Thoracic aorta endothelial cell (primary cell): ENCODE measurements at places on chromosomes 11 and 22. TPM values are rescaled to one million over a fixed set of nuclear protein-coding genes. Genes with fewer than 3 reads are reported as not detected.

The MS4A15 gene
- not detected in 2 replicates for total RNA-seq

The THY1 gene
- 0.65 and 0.80 TPM in 2 replicates for total RNA-seq

The MYEOV gene
- total RNA-seq = 1.9 TPM in 2 replicates

The NUP160 gene
- 47.2 and 52.3 TPM in 2 replicates for total RNA-seq

The FAM111B gene
- total RNA-seq = 29.9 and 40.4 TPM in 2 replicates

The ZBED5 gene
- 33.4 and 38.3 TPM in 2 replicates for total RNA-seq

The RFPL2 gene
- total RNA-seq = not detected in 2 replicates

The LDLRAD3 gene
- 17.7 and 24.8 TPM in 2 replicates for total RNA-seq

The IFITM10 gene
- 0.07 TPM in 1 of 2 replicates, not detected in the other for total RNA-seq

The FOSL1 gene
- 41.6 and 48.9 TPM in 2 replicates for total RNA-seq

The ELFN2 gene
- under 0.01 TPM in 2 replicates for total RNA-seq

The TMEM132A gene
- total RNA-seq = 45.2 and 49.5 TPM in 2 replicates

The IGF2 gene
- 1.2 and 4.7 TPM in 2 replicates for total RNA-seq

The OR52E8 gene
- not detected in 2 replicates for total RNA-seq

The CSF2RB gene
- total RNA-seq = 13.4 and 15.7 TPM in 2 replicates

The LIF gene
- total RNA-seq = 0.27 and 0.86 TPM in 2 replicates

The USP2 gene
- total RNA-seq = 0.13 and 0.43 TPM in 2 replicates

The PATE2 gene
- 0.13 and 0.50 TPM in 2 replicates for total RNA-seq

The C11orf21 gene
- total RNA-seq = not detected in 2 replicates

The APOBEC3B gene
- total RNA-seq = 5.9 TPM in 1 of 2 replicates, not detected in the other

The KCNJ11 gene
- 0.07 and 0.13 TPM in 2 replicates for total RNA-seq

The SCN3B gene
- 0.50 and 0.66 TPM in 2 replicates for total RNA-seq

The CCND1 gene
- 288 and 295 TPM in 2 replicates for total RNA-seq

The SLC22A8 gene
- not detected in 2 replicates for total RNA-seq

The OR4C46 gene
- not detected in 2 replicates for total RNA-seq

The SPDYC gene
- not detected in 2 replicates for total RNA-seq

The SEZ6L gene
- total RNA-seq = not detected in 2 replicates

The TMEM258 gene
- total RNA-seq = 46.4 and 56.1 TPM in 2 replicates

The PMM1 gene
- total RNA-seq = 3.9 and 5.6 TPM in 2 replicates

The EXPH5 gene
- 0.13 and 0.22 TPM in 2 replicates for total RNA-seq

The OR52K1 gene
- not detected in 2 replicates for total RNA-seq

The OR6T1 gene
- total RNA-seq = not detected in 2 replicates

The KCNJ1 gene
- under 0.01 TPM in 1 of 2 replicates, not detected in the other for total RNA-seq

The NXPE2 gene
- 0.13 TPM in 1 of 2 replicates, not detected in the other for total RNA-seq

The CPT1B gene
- 1.6 and 2.1 TPM in 2 replicates for total RNA-seq

The SCUBE2 gene
- total RNA-seq = 0.50 and 0.80 TPM in 2 replicates

The KLHDC7B gene
- total RNA-seq = not detected in 2 replicates

The PVALB gene
- not detected in 2 replicates for total RNA-seq

The BACE1 gene
- total RNA-seq = 14.2 and 17.5 TPM in 2 replicates

The RHBDD3 gene
- total RNA-seq = 19.7 and 25.5 TPM in 2 replicates

The MAML2 gene
- total RNA-seq = 14.1 and 15.6 TPM in 2 replicates

The TRMT2A gene
- total RNA-seq = 33.4 and 38.6 TPM in 2 replicates

The F2 gene
- total RNA-seq = not detected in 2 replicates

The RFPL1 gene
- not detected in 2 replicates for total RNA-seq

The MLC1 gene
- total RNA-seq = not detected in 2 replicates

The SLC6A5 gene
- total RNA-seq = not detected in 2 replicates

The GUCY1A2 gene
- 0.79 and 5.1 TPM in 2 replicates for total RNA-seq

The RELT gene
- total RNA-seq = 7.4 and 8.0 TPM in 2 replicates

The HIC2 gene
- 3.2 and 3.7 TPM in 2 replicates for total RNA-seq

The KRTAP5-10 gene
- not detected in 2 replicates for total RNA-seq

The SLC22A6 gene
- total RNA-seq = not detected in 2 replicates

The MAJIN gene
- not detected in 2 replicates for total RNA-seq

The MRGPRX4 gene
- not detected in 2 replicates for total RNA-seq

The TRIM29 gene
- not detected in 2 replicates for total RNA-seq

The SERPIND1 gene
- total RNA-seq = 1.5 and 2.3 TPM in 2 replicates

The FGF4 gene
- total RNA-seq = not detected in 2 replicates

The VWA5A gene
- total RNA-seq = 14.9 and 18.2 TPM in 2 replicates
